ENCODE measurements at places on chromosomes 6 and 20. TPM values are rescaled to one million over a fixed set of nuclear protein-coding genes. Genes with fewer than 3 reads are reported as not detected.

- no peak for DNase-seq
These were observed 152.2 kb upstream of the SYNDIG1 start for GRCh38 chr20:24317224-24317623.

DNA sequence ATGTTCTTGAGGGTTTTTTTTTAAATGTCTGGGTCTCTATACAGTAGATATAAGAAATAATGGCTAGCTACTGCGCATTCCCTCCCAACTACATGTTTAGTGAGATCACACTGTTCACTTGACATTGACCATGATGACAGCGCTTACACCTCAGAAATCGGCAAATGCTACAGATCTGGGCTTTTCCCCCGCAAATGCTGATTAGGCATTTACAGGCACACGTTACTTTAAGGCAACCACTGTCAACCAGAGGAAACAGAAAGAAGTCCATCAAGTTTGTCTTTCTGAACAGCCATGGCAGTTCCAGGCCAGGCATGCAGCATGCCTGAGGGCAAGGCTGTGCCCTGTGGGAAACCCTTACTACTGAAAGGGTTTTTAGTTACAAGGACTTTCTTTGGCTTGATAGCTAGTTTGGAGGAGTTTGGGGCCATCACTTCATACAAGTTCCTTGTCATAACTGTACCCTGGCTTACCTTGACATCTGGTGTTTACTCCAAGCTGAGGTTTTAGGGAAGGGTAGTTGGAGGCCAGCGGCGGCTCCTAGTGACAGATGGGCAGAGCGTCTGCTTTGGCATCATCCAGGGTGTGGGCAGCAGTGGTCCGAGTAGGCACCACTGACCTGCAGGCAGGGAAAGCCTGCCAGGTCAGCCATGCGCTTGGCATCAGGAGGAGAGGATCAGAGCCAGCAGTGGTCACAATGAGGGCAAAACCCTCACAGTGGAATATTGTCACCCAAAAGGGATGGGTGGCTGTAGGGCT is 43.0 kb downstream of the CFAP61 start:
- no peak for DNase-seq

DNA sequence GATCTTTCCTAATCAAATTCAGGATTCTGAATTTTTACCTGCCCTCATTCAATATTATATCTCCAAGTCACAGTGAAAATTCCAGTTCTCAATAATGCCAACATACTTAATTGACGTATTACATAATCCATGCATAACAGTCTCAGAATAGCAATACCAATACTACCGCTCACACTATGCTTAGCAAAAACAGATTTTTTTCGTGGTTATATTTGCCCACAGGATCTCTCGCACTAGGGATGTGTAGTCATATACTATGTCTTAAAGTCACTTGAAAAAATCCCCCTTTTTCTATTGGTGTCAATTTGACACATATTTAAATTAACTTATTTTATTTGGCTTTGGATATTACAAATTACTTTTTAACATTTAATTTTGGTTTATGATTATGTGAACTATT is 323.1 kb upstream of the SLC35B3 start:
- DNase-seq: no peak

NMBR gene
- polyA plus RNA-seq: 0.29 TPM

COX7A2 gene
- 276 TPM for polyA plus RNA-seq

Measured in right renal cortex interstitium (tissue), 3 donors.